Activated CD4-positive, alpha-beta memory T cell treated with anti-CD3 and anti-CD28 coated beads, Interleukin-2, amount 10 ng/mL, durations not matched to agents 7 days and 5 days (primary cell): ENCODE measurements at places on chromosomes 5 and 9.

GRCh38 chr9:72494051-72494450 lies 27.4 kb upstream of the TMC1 start:
- DNase-seq, result no peak

DNA sequence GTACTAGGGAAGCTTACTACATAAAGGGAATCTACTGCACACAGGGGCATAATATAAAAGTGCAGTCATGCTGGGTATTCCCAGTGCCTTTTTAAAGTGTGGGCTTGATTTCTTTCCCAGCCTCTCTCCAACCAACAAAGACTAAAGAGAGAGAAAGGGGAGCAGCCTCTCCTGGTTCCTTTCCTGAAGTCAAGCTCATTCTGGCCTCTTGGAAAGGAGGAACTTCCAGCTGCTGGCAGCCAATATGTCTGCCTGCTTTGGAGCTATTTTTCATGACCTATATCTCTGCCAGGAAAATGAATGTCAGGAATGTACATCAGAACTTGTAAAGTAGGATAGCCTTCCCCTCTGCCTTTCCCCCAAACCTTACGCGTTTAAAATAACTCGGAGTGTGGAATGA lies 57.1 kb downstream of the RAB3C start:
- DNase-seq, result no peak

DNA sequence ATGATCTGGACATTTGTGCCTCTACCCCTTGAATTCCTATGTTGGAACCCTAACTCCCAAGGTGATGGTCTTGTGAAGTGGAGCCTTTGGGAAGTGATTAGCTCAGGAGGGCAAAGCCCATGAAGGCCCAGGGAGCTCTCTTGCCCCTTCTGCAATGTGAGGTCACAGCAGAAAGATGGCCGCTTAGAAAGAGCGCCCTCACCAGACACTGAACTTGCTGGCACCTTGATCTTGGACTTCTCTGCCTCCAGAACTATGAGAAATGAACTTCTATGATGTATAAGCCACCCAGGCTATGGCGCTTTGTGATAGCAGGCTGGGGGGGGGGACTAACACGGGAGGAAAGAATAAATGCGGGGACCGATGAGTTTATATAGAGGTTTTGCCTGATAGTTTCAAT lies 45.3 kb downstream of the AGXT2 start:
- DNase-seq, result no peak

- DNase-seq, result no peak
Measured at GRCh38 chr9:111815285-111816070, 20.7 kb upstream of the SHOC1 start.

DNA sequence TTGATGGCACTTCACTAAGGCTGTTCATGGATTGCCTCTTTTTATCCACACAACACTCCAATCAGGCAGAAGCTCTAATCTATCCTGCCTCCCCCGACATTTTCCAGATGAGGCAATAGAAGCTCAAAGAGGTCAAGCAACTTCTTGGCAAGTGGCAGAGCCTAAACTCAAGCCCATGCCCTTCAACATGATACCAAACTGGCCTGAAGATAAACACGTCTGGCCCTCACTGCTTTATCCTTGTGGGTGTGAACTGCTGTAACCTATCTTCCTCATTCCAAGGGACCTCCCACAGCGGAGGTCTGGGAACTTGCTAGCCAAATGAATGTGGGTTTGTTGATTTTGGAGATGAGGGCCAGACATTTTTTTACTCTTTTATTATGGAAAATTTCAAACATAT lies 9.5 kb downstream of the SLC35A4 start:
- no peak for DNase-seq

DNA sequence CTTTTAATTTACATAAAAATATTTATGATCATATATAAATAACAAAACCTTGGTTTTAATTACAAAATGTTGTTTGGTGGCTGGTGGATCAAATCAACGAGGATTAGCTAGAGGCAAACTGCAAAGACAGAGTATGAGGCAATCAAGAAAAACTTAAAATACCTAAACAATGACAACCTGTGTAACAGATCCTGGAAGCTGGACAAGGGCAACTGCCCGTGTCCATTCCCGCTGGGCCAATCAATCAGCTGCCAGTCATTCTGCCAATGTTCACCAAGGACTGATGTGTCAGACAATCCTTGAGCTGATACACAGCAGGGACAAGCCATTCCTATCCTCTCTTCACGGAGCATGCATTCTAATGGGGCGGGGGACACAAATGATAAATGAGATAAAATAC lies 3.2 kb upstream of the TENT4A start:
- no peak for DNase-seq

DNA sequence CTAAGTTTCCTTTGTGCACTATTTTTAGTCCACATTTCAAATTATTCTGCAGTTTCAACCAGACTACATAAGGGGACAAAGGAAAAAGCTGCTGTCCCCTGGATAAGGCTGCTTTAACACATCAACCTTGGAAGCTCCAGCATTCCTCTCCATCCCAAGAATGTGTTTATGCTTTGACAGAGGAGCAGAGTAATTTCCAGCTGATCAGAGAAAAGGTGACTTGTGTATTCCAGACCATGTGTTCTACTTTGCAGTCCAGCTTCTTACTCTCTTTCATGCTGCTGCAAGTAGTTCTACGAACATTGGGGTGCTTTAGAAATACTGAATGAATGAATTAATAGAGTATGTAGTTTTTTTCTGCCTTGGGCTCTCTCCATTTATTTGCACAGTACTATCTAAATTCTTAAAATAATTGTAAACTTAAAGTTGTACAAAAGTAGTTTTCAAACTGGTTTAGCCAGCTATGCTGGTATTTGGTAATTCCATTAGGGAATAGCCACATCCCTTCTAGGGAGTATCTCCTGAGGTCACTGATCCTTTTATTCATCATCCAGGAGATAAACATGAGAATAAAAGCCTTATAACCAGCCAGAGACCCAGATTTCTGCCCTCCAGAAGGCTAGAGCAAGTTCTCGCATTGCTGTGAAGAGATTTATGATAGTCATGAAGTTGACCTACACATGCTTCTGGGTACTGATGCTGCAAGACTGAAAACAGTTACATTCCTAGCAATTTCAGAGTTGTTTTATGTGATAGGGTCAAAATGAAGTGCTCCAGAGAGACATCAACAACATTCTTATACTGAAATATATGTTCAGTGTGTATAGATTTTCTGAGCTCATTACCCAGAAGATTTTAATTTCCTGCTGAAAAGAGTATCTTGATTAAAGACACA lies 215.2 kb downstream of the COMMD10 start:
- DNase-seq, result no peak

- DNase-seq, result no peak
Measured at GRCh38 chr9:133673258-133673655, 37.1 kb downstream of the DBH start.

GRCh38 chr5:58188262-58188651 lies 271.6 kb downstream of the PLK2 start:
- DNase-seq, result no peak

- DNase-seq, result no peak
Measured at GRCh38 chr9:32350682-32351081, 33.8 kb upstream of the ACO1 start.

- DNase-seq, result no peak
Measured at GRCh38 chr9:117156144-117156688, 258.6 kb downstream of the ASTN2 start.

- no peak for DNase-seq
Measured at GRCh38 chr5:106940986-106941385, 729.8 kb downstream of the EFNA5 start.

DNA sequence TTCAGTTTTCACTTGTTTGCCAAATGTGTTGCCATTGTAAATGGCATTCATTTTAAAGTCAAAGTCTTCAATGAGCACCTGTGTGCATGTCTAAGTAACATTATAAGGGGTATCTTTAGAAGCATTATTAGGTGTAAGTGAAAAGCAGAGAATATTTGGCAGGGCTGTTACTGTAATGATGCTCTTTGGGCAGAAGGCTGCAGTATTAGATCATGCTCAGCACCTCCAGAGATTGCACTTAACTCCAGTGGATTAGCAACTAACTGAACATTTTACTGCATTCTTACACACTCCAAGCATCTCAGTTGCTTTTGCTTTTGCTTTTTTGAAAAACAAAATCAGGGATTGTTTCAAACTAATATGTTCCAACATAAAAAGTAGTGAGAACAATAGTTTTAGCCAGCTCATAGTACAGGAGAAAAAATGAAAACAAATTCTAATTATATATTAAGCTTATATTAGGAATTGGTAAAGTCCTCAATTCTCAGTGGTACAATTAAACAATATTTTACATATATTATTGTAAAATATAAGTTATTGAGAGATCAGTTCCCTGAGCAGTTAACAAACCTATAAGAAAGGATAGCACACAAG lies 1740.9 kb upstream of the CDH9 start:
- no peak for DNase-seq

- DNase-seq, result no peak
Measured at GRCh38 chr5:124878583-124879342, 132.3 kb upstream of the ZNF608 start.

DNA sequence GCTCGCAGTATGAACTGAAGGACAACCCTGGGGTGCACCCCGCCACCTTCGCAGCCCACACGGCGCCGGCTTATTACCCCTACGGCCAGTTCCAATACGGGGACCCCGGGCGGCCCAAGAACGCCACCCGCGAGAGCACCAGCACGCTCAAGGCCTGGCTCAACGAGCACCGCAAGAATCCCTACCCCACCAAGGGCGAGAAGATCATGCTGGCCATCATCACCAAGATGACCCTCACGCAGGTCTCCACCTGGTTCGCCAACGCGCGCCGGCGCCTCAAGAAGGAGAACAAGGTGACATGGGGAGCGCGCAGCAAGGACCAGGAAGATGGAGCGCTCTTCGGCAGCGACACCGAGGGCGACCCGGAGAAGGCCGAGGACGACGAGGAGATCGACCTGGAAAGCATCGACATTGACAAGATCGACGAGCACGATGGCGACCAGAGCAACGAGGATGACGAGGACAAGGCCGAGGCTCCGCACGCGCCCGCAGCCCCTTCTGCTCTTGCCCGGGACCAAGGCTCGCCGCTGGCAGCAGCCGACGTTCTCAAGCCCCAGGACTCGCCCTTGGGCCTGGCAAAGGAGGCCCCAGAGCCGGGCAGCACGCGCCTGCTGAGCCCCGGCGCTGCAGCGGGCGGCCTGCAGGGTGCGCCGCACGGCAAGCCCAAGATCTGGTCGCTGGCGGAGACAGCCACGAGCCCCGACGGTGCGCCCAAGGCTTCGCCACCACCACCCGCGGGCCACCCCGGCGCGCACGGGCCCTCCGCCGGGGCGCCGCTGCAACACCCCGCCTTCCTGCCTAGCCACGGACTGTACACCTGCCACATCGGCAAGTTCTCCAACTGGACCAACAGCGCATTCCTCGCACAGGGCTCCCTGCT lies 3.8 kb downstream of the IRX1 start:
- no peak for DNase-seq

DNA sequence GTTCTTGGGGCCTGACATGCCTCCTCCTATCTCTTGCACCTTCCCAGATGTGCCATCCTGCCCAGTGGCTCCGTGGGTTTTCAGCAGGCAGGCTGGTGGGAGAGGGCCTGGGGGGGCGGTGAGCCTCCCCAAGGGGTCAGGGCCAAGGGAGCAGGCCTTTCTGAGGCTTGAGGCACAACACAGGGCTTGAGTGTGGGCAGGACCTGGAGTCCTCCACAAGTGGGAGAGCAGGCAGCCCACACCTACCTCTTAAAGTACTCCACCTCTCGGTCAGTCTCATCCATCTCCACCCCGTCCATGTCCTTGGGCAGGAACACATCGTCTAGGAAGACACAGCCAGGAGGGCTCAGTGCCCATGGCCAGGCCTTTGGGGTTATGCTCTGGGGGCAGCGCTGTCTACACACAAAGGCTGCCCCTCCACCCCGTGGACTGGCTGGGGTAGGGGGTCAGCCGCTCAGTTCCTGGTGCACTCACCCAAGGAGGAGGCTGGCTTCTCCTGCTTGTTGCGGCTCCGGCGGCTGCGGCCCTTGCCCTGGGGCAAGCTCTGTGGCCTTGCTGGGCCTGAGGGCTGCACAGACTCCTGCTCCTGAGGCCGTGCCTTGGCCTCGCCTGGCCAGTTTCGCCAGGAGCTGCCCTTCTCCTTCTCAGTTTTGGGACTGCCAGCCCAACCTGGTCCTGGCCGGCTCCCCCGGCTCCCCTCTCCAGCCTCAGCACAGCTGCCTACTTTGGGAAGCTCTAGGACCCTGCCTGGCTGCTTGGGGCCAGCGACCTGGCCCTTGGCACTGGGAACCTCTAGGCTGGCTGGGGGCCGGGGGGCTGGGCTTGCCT lies 7.2 kb upstream of the DDX41 start:
- DNase-seq, result no peak

DNA sequence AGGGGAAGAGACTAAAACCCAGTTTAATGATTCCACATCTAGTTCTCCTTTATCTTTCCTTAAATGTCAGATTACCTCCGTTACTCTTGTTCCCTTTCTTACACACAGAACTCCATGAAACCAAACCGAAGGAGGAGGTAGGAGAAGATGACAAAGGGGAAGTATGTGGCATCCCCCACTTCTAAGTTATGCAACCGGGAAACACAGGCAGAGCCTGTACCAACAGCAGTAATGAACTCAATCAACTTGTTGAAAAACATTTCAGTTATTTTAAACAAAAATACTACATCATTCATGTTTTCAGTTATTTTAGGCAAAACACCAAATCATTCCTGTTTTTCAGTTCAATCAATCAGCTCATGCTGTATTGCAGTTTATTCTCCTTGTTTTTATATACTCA lies 101.8 kb downstream of the PCSK1 start:
- DNase-seq, result no peak

DNA sequence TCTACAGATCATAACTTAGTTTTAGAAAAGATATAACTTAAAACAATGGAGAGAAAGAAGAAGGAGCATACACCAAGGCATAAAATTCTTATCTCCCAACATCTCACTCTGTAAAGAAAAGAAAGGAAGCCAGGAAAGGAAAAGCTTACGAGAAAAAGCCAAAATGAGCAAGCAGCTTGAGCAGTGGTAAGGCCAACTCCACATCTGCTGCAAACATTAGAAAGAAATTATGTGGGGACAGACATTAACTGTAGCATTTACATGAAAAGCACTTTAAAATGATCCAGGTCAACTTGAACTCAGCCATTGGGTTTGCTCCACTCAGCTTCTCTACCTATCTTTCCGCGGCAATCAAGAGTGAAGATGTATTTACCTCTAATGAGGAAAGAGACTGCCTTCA lies 176.9 kb downstream of the BNC2 start:
- no peak for DNase-seq

GRCh38 chr5:88675708-88676636 lies 207.0 kb downstream of the MEF2C start:
- DNase-seq, result no peak

DNA sequence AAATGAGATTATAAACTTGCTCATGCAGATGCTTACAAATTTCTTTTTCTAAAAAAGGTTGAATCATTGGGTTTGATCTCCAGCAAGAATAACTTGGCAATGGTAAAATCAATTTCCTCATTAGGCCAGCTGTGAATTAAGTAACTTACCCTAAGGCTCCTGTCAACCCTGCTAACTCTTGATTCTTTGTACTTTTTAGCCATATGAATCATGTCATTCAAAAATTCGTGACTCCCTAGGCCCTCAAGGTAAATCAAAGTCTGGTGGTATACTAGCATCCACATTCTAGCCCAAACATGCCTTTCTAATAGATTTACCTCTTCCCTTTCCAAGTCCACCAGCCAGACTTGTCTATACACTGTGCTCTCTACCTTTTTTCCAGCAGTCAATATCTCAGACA lies 420.8 kb upstream of the BRINP1 start:
- no peak for DNase-seq
